Neural progenitor cell (in vitro differentiated cells): ENCODE measurements at places on chromosomes 1 and 21. TPM values are rescaled to one million over a fixed set of nuclear protein-coding genes. Genes with fewer than 3 reads are reported as not detected.

Gene CRP
- total RNA-seq = not detected in 2 replicates

GRCh38 chr1:177558372-177558771 lies 387.6 kb downstream of the BRINP2 start:
- no peaks in the 10 kb centered on the region for H3K27me3 ChIP-seq
- DNase-seq = no peak
- no peak overlapping the region for H3K4me3 ChIP-seq

Gene PEAR1
- total RNA-seq = 0.06 TPM in 1 of 2 replicates, not detected in the other

Gene SYCP1
- 0.11 TPM in 1 of 2 replicates, not detected in the other for total RNA-seq

- no peaks in the 10 kb centered on the region for H3K4me1 ChIP-seq
- H3K4me3 ChIP-seq = no peak overlapping the region
- H3K27ac ChIP-seq = no peak overlapping the region
- no peak for DNase-seq
- no peaks in the 10 kb centered on the region for H3K27me3 ChIP-seq
These were observed 415.5 kb downstream of the RPS6KC1 start for GRCh38 chr1:213466541-213466940.

GRCh38 chr21:16913010-16913409 lies 599.8 kb upstream of the CXADR start:
- H3K36me3 ChIP-seq = no peaks in the 10 kb centered on the region
- no peaks in the 10 kb centered on the region for H3K27me3 ChIP-seq
- no peak overlapping the region for H3K27ac ChIP-seq
- no peak overlapping the region for H3K4me3 ChIP-seq
- H3K4me1 ChIP-seq = no peaks in the 10 kb centered on the region

DNA sequence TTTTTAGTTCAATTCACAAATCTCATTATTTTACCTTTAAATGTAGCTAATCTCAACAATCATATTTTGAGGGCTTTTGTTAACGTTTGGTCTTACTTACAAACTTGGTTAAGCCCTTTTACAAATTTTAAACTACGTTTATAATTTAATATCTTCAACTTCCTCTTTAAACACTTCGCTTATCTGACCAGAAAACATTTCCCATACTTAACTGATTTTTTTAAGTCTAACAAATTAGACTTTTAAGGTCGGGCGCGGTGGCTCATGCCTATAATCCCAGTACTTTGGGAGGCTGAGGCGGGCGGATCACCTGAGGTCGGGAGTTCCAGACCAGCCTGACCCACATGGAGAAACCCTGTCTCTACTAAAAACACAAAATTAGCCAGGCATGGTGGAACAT lies 300.9 kb downstream of the LMX1A start:
- no peaks in the 10 kb centered on the region for H3K27me3 ChIP-seq
- H3K27ac ChIP-seq = no peak overlapping the region
- no peak for DNase-seq
- no peak overlapping the region for H3K4me3 ChIP-seq
- peaks cover 16% of the 10 kb centered on the region for H3K4me1 ChIP-seq

Gene FMN2
- 1.7 TPM in 2 replicates for total RNA-seq

- H3K27me3 ChIP-seq = no peaks in the 10 kb centered on the region
- H3K36me3 ChIP-seq = no peaks in the 10 kb centered on the region
- no peak overlapping the region for H3K4me3 ChIP-seq
- no peak for DNase-seq
- no peak overlapping the region for H3K27ac ChIP-seq
- peaks cover 72% of the 10 kb centered on the region for H3K4me1 ChIP-seq
These were observed 46.4 kb downstream of the CACHD1 start for GRCh38 chr1:64516301-64516700.

- DNase-seq = no peak
- no peaks in the 10 kb centered on the region for H3K36me3 ChIP-seq
- no peak overlapping the region for H3K27ac ChIP-seq
- H3K4me1 ChIP-seq = peaks cover 8% of the 10 kb centered on the region
- H3K27me3 ChIP-seq = peaks cover 4% of the 10 kb centered on the region
These were observed 12.2 kb upstream of the TNR start for GRCh38 chr1:175755516-175756070.

DNA sequence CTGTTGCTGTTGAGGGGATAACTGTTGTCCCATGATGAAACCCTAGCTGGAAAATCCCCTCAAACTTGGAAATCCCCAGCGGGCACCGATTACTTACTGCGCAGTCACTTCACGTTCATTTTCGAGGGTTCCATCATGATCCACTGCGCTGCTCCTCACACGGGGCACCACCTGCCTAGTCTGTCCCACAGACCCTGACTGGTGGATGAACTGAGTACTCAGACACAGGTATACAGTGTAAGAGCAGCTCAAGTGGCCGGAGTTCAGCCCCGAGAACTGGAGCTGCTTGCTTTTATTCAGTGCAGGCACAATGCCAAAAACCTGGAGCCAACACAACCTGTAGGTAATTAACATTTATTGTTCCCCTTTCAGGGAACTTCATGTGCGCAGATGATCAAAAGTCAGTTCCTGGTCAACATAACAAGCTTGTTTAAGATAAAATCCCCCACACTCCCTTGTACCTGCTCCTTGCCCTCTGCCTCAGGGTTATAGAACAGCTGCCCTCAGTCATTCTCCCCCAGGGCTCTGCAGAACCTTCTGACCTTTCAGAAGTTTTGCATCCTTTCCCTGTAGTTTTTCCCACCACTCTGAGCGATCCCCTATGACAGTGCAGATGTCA lies 46.5 kb upstream of the PRELP start:
- DNase-seq = no peak
- peaks cover 4% of the 10 kb centered on the region for H3K27me3 ChIP-seq
- no peaks in the 10 kb centered on the region for H3K4me1 ChIP-seq
- no peak overlapping the region for H3K4me3 ChIP-seq
- H3K36me3 ChIP-seq = no peaks in the 10 kb centered on the region

- no peak for DNase-seq
- H3K27me3 ChIP-seq = no peaks in the 10 kb centered on the region
- H3K27ac ChIP-seq = no peak overlapping the region
- no peaks in the 10 kb centered on the region for H3K36me3 ChIP-seq
These were observed 31.6 kb downstream of the RGS5 start for GRCh38 chr1:163170975-163171676.

- no peaks in the 10 kb centered on the region for H3K27me3 ChIP-seq
- no peak for DNase-seq
- no peak overlapping the region for H3K27ac ChIP-seq
- no peaks in the 10 kb centered on the region for H3K36me3 ChIP-seq
- H3K4me3 ChIP-seq = no peak overlapping the region
- peaks cover 18% of the 10 kb centered on the region for H3K4me1 ChIP-seq
These were observed 80.9 kb upstream of the SYT6 start for GRCh38 chr1:114234408-114235124.

Gene FBLIM1
- 4.7 and 13.0 TPM in 2 replicates for total RNA-seq

DNA sequence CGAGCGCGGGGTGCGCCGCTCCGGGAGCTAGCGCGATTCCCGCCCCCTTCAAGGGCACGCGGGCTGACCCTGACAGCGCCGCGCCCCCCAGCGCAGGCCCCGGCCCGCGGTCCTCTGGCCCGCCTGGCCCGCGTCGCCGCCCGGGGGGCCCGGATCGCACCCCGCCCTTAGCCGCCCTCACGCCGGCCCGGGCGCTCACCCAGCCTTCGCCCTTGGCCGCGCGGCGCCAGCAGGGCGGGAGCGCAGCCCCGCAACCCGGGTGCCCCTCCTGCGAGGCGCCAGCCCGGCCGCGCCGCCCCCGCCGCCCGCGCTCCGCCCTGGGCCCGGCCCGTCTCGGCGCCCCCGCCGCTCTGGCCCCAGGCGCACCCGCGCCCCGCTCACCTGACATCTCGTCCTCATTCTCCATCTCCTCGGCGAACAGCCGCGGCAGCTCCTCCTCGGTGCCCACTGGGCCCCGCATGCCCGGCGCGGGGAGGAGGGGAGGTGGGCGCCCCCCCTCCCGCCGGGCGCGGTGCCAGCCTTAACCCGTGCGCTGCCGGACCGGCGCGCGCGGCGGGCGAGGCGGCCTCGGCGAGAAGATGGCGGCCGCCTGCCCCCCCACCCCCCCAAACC lies 451 bp downstream of the CHD5 start:
- peak; percentile 37 for DNase-seq
- H3K4me3 ChIP-seq = peak overlapping the region; percentile 51
- H3K27ac ChIP-seq = no peak overlapping the region

Gene FABP3
- total RNA-seq = 0.93 and 2.2 TPM in 2 replicates

DNA sequence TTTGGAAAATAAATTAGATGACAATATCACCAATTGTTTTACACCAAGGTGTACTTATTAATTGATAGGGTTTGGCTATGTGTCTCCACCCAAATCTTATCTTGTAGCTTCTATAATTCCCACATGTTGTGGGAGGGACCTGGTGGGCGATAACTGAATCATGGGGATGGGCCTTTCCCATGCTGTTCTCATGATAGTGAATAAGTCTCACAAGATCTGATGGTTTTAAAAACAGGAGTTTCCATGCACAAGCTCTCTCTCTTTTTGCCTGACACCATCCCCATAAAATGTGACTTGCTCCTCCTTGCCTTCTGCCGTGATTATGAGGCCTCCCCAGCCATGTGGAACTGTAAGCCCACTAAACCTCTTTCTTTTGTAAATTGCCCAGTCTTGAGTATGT lies 131.0 kb upstream of the LMO4 start:
- no peaks in the 10 kb centered on the region for H3K4me1 ChIP-seq
- peaks cover 4% of the 10 kb centered on the region for H3K36me3 ChIP-seq
- H3K27ac ChIP-seq = no peak overlapping the region
- no peaks in the 10 kb centered on the region for H3K27me3 ChIP-seq

DNA sequence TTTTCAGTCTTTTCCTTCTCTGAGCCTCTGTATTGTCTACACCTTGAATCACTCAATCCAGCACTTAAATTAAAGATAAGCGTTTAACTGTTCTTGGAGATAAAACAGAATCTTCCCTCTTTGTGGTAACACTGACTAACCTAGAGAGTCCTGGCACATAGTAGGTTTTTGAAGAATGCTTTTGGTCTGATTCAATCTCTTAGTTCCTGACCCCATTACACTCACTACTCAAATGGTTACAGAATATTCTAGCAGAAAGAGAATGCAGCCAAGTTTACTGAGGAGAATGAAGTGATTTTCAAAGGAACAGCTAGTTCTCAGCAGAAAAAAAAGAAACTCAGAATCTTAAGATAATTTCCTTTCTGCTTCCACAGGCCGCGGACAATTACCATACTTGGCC lies 309.2 kb upstream of the PRMT6 start:
- H3K36me3 ChIP-seq = no peaks in the 10 kb centered on the region
- H3K4me1 ChIP-seq = peaks cover 31% of the 10 kb centered on the region
- peak overlapping the region; percentile 97 for H3K27ac ChIP-seq

GRCh38 chr1:20462397-20462796 lies 23.6 kb downstream of the CAMK2N1 start:
- H3K36me3 ChIP-seq = no peaks in the 10 kb centered on the region
- H3K4me1 ChIP-seq = no peaks in the 10 kb centered on the region
- no peak overlapping the region for H3K27ac ChIP-seq

DNA sequence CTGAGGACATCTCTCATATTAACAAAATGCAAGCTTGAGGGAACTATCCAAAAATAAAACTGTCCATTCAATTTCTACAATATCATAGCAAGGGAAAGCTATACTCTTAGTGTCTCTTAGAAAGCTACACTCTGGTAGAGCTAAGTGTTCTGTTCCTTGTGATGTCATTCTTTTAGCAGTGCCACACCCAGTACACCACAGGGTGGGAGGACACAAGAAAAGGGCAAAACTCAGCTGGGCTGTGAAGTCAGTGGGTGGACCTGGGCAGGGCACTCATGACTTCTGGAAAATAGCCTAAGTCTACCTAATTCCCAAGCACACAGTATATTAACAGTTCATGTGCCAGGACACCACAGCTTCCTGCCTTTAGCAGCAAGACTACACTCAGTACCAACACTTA lies 42.2 kb upstream of the TNFSF4 start:
- no peak overlapping the region for H3K4me3 ChIP-seq
- H3K4me1 ChIP-seq = no peaks in the 10 kb centered on the region
- H3K36me3 ChIP-seq = no peaks in the 10 kb centered on the region
- no peaks in the 10 kb centered on the region for H3K27me3 ChIP-seq
- no peak overlapping the region for H3K27ac ChIP-seq

DNA sequence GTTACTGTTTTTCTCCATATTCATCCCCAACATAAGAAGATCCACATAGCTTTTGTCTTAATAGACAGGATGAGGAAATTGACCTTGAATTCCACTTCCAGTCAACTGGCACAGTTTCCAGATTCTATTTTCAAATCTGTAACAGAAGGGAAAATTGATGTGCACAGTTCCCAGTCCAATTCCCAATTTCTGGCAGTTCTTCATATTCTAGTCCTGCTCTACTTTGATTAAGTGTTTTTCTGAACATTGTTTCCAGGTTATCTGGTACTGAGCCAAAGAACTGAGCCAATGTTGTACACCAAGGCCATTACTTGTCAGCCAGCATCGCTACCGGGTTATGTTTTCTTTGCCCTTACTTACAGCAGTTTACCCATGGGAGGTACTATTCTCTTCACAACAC lies 1755.4 kb downstream of the PLA2G4A start:
- H3K27me3 ChIP-seq = no peaks in the 10 kb centered on the region
- H3K36me3 ChIP-seq = no peaks in the 10 kb centered on the region
- no peak overlapping the region for H3K4me3 ChIP-seq
- no peak overlapping the region for H3K27ac ChIP-seq

- no peak for DNase-seq
- no peak overlapping the region for H3K27ac ChIP-seq
- no peaks in the 10 kb centered on the region for H3K27me3 ChIP-seq
- H3K4me1 ChIP-seq = no peaks in the 10 kb centered on the region
- H3K36me3 ChIP-seq = no peaks in the 10 kb centered on the region
These were observed 21.5 kb upstream of the PADI3 start for GRCh38 chr1:17227358-17227915.

GRCh38 chr1:99173282-99173681 lies 91.0 kb upstream of the PLPPR4 start:
- no peaks in the 10 kb centered on the region for H3K36me3 ChIP-seq
- H3K4me1 ChIP-seq = no peaks in the 10 kb centered on the region
- no peak overlapping the region for H3K4me3 ChIP-seq
- no peak overlapping the region for H3K27ac ChIP-seq
- no peaks in the 10 kb centered on the region for H3K27me3 ChIP-seq

DNA sequence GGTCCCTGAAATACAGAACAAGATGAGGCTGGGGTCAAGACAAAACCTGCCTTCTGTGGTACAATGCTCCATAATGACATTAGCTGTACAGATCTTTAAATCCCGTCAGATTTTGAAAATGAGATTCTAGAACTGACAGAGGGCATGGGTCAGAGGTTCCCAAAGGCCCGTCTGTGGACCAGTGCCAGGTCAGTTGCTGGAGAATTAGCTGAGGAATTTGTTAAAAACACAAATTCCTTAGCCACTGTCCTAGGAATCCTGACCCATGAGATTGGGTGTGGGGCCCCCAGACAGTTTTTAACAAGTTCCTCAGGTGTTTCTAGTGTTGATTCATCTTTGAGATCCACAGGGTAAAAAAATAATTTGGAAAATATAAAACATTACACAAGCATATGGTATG lies 97.0 kb downstream of the SIPA1L2 start:
- no peak for DNase-seq
- H3K27ac ChIP-seq = no peak overlapping the region
- no peaks in the 10 kb centered on the region for H3K36me3 ChIP-seq
- no peaks in the 10 kb centered on the region for H3K27me3 ChIP-seq
- H3K4me3 ChIP-seq = no peak overlapping the region
- peaks cover 3% of the 10 kb centered on the region for H3K4me1 ChIP-seq

Gene FLG2
- total RNA-seq = not detected in 2 replicates

Gene LAMC2
- 0.36 and 0.46 TPM in 2 replicates for total RNA-seq

Gene GBP2
- total RNA-seq = not detected in 2 replicates

Gene UTS2
- total RNA-seq = not detected in 2 replicates

Gene OLIG2
- 0.15 TPM in 1 of 2 replicates, not detected in the other for total RNA-seq
